ENCODE measurements at places on chromosomes 16 and 17.

- DNase-seq, result no peak
Observed at GRCh38 chr16:10765772-10766171, 22.1 kb downstream of the NUBP1 start.

DNA sequence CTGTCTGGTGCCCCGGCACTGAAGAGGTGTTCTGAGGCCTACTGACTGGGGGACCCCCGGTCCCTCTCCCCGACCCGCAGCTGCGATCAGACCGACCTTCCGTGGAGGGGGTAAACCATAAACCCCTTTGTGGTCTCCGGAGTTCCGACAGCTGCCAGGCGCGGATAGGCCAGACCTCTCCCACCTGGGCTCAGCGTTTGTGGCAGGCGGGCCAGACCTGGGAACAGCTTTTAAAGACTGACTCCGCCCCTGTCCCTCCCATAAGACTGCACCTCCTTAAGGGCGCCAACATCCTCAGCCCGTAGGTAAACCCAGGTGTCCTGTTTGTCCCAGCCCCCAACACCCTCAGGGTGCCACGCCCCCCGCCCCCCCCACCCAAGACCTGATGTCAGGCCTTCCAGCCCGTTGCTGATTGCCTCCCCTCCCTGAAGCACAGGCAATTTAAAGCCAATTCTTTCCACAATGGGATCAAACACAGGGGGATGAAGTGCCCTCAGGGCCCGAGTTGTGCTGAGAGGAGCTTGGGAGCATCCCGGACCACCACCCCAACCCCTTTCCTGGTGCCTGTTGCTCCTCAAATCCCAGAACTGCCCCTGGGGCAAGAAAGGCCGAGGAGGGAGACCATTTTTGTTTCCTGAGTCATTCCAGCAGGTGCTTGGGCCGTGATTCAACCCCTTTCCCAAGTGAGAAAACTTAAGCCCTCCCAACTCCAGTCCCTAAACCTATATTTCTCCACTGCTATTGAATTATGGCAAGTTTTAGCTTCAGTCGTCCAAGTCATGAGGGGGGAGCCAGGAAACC lies at the start of gene SOX15:
TSS of gene SOX15 (minus strand) at position 204 of the 801 bp plus-strand sequence. CDS start 418 bp downstream, outside the sequence.
- peak; percentile 91 for DNase-seq

DNA sequence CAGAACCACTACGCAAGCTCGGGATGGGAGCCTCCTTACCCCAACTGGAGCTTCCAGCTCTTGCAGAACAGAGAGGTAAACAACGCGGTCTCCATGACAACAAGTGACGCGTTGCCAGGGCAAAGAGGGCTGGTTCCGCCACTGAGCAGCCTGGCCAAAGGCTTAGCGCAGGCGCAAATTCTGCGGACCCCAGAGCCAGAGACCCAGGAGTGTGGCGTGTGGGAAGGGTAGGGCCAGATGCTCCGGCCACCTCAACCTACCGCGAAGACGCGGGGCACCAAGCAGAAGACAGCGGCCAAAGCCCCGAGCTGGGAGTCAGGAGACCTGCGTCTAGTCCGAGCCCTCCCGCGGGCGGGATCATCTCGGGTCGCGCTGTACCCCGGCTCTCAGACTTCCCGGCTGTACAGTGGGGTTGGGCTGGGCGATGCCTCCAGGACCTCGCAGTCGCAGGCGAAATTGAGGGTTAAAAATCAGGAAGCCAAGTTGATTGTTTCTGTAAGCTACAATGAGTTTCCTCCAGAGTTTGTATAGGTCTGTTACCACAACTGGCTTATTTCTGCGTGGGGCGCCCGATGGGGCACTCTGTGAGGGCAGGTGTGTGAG lies at the start of gene TEKT1:
TSS of gene TEKT1 (minus strand) at position 69 of the 603 bp plus-strand sequence. CDS start 1,353 bp downstream, outside the sequence.
- peak; percentile 79 for DNase-seq

DNA sequence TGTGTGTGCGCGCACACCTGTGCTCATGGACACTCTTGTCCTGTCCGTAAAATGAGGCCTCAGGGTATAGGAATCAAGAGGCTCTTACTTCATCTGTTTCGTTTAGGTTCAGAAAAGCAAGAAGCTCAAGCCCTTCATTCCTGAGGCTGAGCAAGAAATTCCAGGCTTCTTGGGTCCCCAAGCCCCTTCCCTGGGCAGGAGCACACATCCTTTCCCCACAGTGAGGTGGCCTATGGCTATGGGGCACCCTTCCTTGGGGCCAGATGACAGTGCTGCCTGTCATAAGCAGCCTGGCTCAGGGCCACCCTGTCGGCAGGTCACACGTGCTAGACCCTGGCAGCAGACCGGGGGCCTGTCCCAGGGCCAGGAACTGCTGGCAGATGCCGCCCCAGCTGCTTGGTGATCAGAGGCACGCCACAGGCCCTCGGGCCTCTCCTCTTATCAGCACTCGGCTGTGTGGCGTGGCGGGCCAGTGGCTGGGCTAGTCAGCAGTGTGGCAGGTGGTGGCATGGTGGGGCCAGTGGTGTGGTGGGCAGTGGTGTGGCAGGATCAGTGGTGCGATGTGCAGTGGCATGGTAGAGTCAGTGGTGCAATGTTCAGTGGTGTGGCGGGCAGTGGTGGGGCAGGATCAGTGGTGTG lies 50.2 kb downstream of the NKD1 start:
- DNase-seq, result no peak

DNA sequence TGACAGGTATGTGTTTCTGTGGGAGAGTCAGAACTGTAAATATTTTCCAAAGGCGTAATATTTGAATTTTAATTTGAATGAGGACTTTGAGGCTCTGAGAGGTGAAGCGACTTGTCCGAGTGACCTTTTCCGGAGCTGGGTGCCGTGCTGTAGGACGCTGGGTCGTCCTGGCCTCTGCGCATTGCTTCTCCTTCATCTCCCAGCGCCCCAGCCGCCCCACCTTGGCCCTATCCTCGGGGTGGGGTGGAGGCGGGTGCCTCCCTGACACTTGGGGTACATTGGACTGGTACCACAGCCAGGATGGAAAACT lies 147.8 kb downstream of the SPECC1 start:
- DNase-seq, result peak; percentile 75

- no peak for DNase-seq
Observed at GRCh38 chr16:84314814-84315213, 20.1 kb downstream of the WFDC1 start.

GRCh38 chr17:80220736-80221215 lies 549 bp downstream of the SLC26A11 start:
- DNase-seq, result no peak

DNA sequence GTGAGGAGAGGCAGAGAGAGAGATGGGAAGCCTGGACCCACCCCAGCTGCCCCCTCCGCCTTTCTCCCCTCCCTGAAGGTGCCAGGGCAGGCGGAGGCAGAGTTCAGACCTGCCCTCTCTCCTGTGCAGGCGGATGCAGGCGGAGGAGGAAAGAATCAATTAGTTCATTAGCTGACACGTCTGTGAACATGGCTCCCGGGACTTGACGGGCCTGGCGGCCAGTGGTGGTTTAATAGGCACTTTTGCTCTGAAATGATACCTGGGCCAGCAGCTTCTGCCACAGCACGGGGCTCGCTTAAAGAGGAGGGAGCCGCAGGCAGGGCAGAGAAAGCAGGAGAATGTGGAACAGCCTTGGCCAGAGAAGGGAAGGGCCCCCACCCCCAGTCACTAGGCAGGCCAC lies 98.1 kb downstream of the SDK2 start:
- no peak for DNase-seq

- no peak for DNase-seq
Observed at GRCh38 chr16:80816356-80816755, 12.0 kb upstream of the CDYL2 start.

GRCh38 chr17:78372841-78373240 lies 5.6 kb upstream of the PGS1 start:
- DNase-seq, result no peak

Data from lower leg skin (tissue), 4 donors.